NCI-H1436 treated with DMSO at 0.1 percent for 48 hours (cell line): ENCODE measurements at places on chromosomes 2 and 18.

DNA sequence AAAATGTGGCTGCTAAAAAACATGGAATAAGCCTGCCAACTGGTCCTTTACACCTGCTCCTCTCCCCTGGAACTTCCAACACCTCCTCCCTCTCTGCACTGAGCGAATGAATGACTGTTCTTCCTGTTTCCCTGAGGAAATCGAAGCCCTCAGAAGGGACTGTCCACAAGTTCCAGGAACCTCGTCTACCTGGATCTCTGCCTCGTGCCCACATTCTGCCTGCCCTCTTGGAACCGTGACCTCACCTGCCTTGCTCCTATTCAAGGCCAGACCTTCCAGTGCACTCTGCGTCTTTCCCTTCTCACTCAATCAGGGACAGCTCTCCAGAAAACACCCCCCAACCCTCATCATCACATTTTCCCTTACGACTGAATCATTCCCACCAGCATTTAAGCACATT, 4.4 kb upstream of the CAB39 start:
- DNase-seq = no peak

DNA sequence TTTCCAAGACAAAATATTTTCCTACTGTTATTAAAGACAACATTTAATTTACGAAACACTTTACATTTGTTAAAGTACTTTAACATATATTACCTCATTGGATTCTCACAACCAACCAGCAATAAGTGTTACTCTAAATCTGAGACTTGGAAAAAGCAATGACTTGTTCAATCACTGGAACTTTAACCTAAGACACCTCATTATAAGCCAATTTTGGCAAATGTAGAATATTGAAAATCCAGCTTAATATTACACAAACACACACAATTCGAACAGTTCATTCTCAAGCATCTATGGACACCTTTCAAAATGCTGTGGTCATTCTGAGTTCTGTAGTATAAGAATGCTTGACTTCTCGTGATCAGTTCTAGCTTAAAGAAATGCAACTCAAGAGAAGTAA, 619.4 kb upstream of the CHAC2 start:
- DNase-seq = no peak

- peak; percentile 17 for DNase-seq
Measured at GRCh38 chr2:66843847-66844246, 408.9 kb downstream of the MEIS1 start.

DNA sequence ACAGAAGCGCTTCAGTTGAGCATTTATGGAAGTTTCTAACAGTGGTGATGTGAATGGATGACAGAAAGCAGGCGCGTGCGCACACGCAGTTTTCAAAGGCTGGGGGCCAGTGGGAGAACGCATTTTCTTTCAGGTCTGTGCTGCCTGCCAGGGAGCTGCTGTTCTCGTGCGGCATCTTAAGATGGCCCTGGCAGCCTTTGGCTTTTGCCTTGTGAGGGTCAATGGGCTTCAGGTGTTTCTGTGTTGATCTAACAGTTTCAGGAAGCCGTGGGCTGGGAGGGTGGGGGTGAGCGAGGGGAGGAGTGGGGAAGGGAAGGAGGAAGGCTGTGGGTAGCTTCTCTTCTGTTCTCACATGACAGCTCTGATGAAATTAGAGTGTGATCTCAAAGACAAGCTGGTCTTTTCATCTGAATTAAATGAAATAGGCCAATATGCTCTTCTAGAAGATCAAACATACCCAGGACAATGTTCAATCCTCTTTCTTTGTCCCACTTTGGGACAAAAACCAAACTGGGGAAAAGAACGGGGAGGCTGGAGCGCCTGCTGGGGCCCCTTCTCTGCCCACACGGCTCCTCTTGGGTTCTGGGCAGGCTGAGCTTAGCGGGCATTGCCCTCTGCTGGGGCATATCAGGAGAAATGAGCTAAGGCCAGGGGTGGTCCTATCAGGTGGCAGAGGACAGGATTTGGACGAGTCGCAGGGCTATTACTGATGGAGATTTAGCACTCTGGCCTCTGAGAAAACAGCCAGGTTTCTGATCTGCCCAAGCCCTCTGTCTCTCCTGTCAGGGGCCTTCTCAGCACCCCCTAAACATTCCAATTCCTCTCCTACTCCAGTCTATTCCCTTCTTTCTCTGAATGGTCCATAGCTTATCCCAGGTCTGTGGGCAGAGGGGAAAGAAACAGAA, 126.2 kb upstream of the LGALSL start:
- no peak for DNase-seq

GRCh38 chr2:26933431-26934334, 36.8 kb upstream of the MAPRE3 start:
- no peak for DNase-seq

- no peak for DNase-seq
Measured at GRCh38 chr2:232549655-232550353, 553 bp downstream of the TIGD1 start.

- no peak for DNase-seq
Measured at GRCh38 chr2:17869128-17869527, 9.3 kb upstream of the KCNS3 start.

- no peak for DNase-seq
Measured at GRCh38 chr2:30421604-30422443, 25.2 kb upstream of the LCLAT1 start.

DNA sequence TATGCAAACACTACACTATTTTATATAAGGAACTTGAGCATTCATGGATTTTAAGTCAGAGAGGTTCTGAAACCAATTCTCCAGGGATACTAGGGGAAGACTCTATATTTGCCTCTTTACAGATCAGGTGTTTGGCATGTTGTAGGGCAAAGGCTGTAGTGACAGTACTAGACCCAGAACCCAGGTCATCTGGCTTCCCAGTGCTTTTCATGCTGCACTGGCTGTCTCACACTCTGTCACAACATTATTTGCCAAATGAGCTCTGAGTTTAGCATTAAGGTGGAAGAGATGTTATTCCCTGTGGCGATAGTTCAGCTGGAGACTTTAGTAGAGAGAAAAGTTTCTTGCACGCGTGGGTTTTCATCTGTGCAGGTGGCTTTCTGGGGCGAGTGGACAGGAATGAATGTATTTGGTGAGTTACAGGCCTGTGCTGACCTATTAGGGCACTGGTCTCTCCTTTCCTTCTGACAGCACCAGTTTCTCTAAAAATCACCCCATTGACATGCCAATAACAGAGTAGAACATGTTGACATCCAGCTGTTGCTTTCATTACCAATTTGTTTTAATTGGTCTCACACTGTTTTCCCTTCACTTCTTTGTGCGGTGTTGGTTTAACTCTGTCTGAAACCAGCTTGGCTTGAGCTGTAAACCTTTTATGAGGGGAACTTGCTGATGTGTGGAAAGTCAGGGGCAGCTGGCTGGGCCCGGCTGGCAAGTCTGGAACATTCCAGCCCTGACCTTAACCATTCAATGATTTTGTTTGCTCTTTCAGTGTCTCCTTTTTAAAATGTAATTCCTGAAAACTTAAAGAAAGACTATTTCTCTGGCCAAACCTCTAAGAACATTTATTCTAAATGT, 643.0 kb upstream of the FAM98A start:
- DNase-seq = no peak

DNA sequence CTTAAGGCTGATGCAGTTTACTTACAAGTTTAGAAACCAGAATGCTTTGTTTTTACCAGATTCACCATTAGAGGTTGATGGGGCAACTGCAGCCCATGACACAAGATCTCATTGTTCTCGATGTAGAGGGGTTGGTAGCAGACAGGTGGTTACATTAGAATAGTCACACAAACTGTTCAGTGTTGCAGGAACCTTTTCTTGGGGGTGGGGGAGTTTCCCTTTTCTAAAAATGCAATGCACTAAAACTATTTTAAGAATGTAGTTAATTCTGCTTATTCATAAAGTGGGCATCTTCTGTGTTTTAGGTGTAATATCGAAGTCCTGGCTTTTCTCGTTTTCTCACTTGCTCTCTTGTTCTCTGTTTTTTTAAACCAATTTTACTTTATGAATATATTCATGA, 99.4 kb upstream of the IL1R2 start:
- no peak for DNase-seq

- DNase-seq = no peak
Measured at GRCh38 chr2:240343548-240343947, 91.9 kb upstream of the GPC1 start.

GRCh38 chr2:118970396-118971135, 28.6 kb downstream of the MARCO start:
- no peak for DNase-seq

- peak; percentile 37 for DNase-seq
Measured at GRCh38 chr2:112259509-112260294, 4.9 kb upstream of the ZC3H8 start.

DNA sequence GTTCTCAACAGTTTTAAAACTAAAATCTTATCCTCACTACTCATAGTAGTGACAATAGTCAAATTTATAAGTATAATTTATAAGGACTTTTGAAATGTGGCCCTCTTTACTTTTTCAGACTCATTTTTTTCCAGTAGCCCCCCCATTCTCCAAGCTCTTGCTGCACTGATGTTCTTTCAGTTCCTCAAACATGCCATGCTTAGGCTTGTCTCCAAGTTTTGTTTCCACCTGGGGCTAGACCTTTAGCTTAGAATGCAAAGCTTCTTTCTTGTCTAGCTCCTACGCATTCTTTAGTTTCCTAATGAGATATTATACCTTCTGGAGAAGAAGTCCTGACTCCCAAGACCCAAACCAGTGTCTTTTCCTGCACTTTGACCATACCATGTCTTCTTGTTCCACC, 222.6 kb downstream of the NOL4 start:
- no peak for DNase-seq

DNA sequence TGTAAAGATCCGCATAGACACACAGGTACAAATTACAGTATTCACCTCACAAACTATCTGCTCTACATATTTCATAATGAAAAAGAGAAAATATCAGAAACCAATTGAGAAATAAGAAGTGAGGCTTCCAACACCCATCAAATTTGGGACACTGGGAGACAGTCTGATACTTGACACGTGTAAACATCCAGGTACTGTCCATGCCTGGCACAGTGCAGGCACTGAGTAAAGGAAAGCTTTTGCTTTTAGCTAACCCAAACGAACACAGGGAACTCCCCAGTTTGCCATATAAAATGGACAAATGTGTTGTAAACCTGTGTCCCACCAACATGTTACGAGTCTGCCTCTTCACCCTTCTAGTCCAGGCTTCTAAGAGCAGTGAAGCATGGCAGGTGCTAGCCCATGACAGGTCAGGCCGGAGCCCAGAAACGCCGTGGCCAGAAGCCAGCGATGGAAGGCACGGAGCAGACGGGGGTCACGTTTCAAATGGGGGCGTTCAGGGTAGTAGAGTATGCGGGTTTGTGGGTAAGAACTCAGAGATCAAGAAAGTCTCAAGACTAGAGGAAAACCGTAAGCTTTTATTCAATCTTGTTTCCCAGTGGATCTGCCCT, 27.0 kb downstream of the CDH2 start:
- no peak for DNase-seq

DNA sequence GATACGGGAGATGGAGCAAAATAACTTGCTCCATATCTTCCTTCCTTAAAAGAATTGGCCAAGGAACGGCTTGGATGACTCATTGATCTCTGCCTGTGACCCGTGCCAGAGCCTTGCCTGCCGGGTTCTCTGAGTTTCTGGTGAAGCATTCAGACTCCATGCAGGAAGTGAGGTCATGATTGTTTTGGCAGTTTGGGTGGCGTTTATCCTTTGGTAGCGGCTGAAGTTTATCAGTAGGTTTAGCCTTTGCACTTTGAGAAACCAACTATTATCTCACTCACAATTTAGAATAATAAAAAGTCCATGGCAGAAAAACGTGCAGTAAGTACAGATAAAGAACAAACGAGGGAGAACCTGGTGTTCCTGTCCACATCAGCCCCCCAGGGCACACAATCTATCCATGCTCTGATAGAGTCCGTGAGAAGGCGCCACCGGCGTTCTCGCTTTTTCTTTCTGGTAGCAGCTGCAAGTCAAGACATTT, 15.0 kb upstream of the CTAGE1 start:
- no peak for DNase-seq

DNA sequence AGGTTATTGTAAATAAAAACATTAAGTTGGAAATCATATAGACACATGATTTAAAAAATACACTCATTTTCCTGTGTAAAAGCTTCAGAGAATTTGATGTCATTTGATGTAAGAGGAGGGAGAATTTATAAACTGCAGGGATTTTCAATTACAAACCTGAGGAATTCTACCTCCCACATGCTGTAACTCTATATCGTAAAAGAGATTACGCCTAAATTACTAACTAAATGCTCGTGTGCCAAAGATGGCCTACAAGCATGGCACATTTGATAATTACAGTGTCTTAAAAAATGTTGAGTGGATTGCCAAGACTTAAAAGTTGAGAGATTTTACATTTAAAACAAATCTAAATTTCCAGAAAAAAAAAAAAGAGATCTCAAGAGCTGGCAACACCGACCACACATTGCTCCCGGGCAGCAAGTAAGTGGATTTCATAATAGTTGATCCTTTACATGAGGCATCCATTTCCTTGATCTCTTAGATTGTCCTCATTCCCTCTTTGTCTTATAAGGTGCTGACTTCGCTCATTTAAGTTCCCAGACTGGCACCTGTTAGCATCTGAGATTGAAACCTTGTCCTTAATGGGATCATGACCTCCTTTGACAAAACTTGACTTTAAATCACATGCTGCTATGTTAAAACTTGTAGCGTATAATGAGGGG, 840.3 kb upstream of the ZEB2 start:
- no peak for DNase-seq

GRCh38 chr2:120531863-120532600, 186.1 kb downstream of the INHBB start:
- DNase-seq = no peak

DNA sequence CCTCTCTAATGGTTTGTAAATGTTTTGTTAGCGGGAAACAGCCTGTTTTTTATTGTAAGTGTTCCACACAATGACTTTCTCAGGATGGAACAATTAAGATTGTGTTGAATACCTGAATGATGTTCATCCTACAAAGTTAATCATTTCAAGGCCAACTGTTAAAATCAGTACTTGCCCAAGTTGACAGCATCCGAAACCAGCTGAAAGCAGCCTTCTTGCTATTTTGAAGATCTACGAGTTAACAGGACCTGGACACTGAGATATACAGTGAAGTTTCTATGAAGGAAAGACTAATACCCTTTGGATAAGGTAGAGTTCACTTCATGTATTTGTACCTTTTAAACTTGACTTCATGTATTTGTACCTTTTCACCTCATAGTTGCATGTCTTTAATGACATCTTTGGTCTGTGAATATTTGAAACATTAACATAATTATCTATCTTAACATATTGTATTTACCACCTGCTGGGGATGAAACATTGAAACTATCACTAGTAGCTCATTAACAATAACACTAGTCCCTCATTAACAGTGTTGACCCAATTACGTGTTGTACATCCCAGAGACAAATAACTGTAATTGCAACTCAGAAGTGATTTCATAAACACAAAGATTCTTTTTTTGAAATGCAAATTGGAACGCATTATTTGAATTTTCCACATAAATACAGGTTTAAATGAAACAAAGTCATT, 556.0 kb upstream of the MEX3C start:
- DNase-seq = no peak

- no peak for DNase-seq
Measured at GRCh38 chr2:113058411-113058994, 495 bp upstream of the IL36RN start.

DNA sequence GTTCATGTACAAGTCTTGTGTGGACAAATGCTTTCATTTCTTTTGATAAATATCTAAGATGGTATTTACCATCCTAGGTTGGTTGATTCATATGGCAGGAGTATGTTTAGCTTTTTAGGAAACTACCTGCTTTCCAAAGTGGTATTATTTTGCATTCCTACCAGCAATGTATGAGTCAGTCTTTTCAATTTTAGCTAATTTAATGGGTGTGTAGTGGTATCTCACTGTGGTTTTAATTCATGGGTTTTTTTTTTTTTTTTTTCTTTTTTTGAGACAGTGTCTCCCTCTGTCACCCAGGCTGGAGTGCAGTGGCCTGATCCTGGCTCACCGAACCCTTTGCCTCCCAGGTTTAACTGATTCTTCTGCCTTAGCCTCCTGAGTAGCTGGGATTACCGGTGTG, 4.2 kb downstream of the ZNF512 start:
- no peak for DNase-seq
